ENCODE measurements at places on chromosomes 13 and 19.

GRCh38 chr13:52845766-52846566, 2.5 kb downstream of the PCDH8 start:
- DNase-seq: peak; percentile 28

- no peak for DNase-seq
These were observed 21.1 kb downstream of the CLEC17A start for GRCh38 chr19:14603990-14604387.

DNA sequence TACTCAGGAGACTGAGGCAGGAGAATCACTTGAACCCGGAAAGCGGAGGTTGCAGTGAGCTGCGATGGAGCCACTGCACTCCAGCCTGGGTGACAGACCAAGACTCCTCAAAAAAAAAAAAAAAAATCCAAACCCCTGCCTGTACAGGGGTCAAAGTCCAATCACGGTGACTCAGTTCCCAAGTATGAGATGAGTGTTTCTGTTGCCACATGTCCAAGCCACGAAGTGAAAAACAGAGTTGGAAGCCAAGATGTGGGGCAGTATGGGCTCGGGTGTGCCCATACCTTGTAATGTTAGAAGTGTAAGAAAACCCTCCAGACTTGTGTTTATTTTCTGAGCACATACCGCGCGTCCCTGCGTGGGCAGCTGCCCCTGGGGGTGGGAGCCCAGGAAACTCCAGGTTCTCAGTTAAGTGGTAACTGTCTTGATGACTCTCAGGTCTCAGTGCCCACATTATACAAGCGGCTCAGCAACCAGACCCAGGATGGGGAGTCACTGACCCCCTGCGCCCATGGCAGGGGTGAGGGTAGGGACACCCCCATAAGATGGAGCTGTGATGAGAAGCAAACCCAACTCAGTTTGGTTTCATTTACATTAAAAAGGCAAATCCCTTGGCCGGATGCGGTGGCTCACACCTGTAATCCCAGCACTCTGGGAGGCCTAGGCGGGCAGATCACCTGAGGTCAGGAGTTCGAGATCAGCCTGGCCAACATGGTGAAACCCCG, 1.2 kb upstream of the GPX4 start:
- DNase-seq: no peak

- no peak for DNase-seq
These were observed at the start of gene EPS8L1 for GRCh38 chr19:55075371-55075998. Gene EPS8L1 (plus strand): TSS chr19:55075869. CDS start chr19:55076445, 576 bp downstream.

GRCh38 chr13:98954313-98954712, 23.6 kb downstream of the DOCK9 start:
- DNase-seq: no peak

GRCh38 chr19:38263689-38264485, 486 bp upstream of the SPINT2 start:
- DNase-seq: peak; percentile 40

GRCh38 chr19:49391581-49392399, 3.7 kb downstream of the KASH5 start:
- peak; percentile 66 for DNase-seq

DNA sequence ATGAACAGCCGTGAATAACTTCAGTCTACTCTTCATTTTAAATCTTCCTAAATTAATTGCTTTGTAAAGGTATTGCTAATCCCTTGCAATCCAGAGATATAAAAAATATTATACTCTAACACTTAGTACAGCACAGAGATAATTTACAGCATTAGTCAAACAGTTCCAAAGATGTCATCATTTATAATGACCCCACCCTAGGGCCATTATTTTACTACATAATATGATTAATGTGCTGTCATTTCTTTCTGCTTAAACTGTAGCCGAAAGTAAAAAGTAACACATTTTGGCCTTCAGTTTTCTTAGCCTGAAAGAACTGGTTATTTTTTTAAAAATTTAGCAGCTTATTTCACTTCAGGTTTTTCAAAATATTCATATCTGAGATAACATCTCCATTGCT, 256.3 kb upstream of the RFC3 start:
- no peak for DNase-seq
